ENCODE measurements at places on chromosomes 2 and 18. TPM values are rescaled to one million over a fixed set of nuclear protein-coding genes. Genes with fewer than 3 reads are reported as not detected.

The GATA6 gene
- 1.2 TPM for total RNA-seq

The CACNB4 gene
- total RNA-seq: 0.14 TPM

The RAB11FIP5 gene
- 26.4 TPM for total RNA-seq

The LAMA1 gene
- 10.1 TPM for total RNA-seq

The TMEM169 gene
- 2.9 TPM for total RNA-seq

DNA sequence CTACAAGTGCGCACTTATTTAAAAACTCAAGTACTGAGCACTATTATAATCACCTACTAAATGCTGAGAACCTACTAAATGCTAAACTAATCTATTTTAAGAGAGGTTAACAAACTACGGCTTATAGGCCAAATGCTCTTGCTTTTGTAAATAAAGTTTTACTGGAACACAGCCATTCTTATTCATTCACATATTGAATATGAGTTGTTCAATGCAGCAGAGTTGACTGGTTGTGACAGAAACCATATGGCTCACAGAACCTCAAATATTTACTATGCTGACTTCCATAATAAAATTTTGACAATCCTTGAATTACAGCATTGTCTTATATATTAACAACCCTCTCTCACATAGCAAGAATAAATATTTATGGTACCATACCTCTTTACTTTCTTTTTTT is 103.2 kb downstream of the ZNF521 start:
- no peak for DNase-seq

- no peak for DNase-seq
These were observed 183.6 kb upstream of the MAP2 start for GRCh38 chr2:209240204-209240603.

DNA sequence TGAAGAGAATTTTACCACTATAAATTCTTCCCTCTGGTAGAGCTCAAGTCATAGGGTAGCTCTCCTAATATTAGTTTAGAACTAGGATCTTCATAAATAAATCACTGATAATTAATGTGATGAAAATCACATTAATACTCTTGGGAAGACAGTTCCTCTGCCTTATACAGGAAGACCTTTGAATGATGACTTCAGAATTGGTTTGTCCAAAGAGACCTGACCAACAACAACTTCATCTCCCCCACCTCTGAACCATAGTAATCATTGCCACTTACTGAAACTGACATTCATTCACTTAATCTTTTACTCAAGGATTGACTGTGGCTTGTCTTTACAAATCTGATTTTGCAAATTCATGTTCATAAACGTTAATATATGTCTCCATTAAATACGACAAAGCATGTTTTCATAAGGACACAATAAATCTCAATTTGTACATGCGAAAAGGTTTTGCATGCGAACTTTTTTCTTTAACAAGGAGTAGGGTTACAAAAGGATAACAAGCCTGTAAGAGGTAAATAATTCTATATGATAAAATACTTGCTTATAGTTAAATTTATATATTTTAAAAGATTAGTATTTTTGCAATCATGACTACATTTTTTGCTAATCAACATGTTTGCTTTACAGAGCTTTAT is 61.4 kb downstream of the LRP1B start:
- DNase-seq: no peak

GRCh38 chr18:44844486-44844885 is 163.8 kb downstream of the SETBP1 start:
- DNase-seq: no peak

DNA sequence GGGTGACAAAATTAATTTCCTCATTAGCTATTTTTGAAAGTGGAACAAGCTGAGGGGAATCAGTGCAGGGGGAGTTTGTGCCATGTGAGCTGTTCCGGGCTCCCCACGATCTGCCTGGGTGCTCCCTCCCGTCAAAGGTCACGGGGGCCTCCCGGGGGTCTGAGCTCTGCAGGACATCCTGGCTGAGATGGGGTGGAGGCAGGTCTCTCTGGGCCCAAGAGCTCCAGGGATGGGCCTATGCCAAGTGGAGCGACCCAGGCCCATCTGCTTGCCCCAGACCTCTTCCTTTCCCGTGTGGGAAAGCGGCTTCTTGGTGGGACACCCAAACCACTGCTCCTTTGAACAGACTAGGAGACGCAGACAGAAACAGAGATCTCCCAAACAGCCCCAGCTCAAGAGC is 143.3 kb upstream of the ID2 start:
- no peak for DNase-seq

GRCh38 chr2:19676770-19677169 is 225.0 kb downstream of the TTC32 start:
- DNase-seq: no peak

- no peak for DNase-seq
These were observed 959.6 kb upstream of the SOX11 start for GRCh38 chr2:4732560-4732959.

- no peak for DNase-seq
These were observed 2.3 kb downstream of the RFTN2 start for GRCh38 chr2:197673106-197673505.

- DNase-seq: no peak
These were observed 32.6 kb downstream of the MTA3 start for GRCh38 chr2:42601076-42601475.

GRCh38 chr18:72458271-72458670 is 85.9 kb downstream of the CBLN2 start:
- no peak for DNase-seq

GRCh38 chr2:30433541-30434299 is 13.3 kb upstream of the LCLAT1 start:
- DNase-seq: no peak

DNA sequence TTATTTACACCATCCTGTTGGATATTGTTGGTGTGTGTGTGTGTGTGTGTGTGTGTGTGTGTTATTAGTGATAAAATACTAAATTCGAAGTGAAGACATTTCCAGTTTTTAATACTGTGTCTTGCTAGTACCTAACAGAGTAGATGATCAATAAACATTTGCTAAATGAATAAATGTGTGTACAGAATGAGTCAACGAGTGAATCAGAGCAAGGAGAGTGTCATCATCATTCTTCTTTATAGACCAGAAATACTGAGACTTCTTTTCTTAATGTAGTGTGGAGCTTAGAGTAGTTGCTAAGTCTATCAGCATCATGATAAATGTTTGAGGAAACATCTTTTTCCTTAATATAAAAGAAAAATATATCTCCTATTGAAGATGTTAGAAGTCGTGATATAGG is 169.7 kb upstream of the SATB2 start:
- no peak for DNase-seq

GRCh38 chr18:11570769-11571412 is 38.5 kb upstream of the SLC35G4 start:
- DNase-seq: no peak

DNA sequence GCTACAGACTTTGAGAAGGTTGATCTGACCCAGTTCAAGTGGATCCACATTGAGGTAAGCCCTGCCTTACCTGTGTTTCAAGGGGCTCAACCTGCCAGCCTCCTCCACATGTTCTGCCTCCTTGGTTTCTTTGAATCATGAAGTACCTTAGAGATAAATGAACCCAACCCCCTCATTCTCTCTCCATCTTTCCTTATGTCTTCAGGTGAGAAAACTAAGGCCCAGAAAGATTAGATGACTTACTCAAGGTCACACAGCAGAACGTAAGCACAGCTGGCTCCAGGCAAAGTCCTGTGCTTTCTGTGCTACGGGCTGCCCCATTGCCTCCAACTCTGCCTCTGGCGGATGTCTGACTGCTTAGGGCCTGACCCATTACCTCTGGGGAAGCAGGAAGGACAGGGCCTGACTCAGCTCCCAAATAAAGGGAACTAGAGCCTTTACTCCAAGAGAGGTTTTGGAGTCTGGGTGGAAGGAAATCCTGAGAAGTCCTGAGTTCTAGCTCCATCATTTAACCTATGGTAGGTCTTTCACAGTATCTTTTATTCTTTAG is 10.3 kb downstream of the KHK start:
- no peak for DNase-seq

- DNase-seq: no peak
These were observed 20.0 kb upstream of the PTPN2 start for GRCh38 chr18:12904012-12904516.

GRCh38 chr2:135246711-135247270 is 194.7 kb downstream of the RAB3GAP1 start:
- DNase-seq: no peak

GRCh38 chr2:235542733-235543127 is 48.9 kb downstream of the AGAP1 start:
- no peak for DNase-seq

GRCh38 chr18:63262369-63263335 is 56.9 kb downstream of the BCL2 start:
- no peak for DNase-seq
